Activated naive CD4-positive, alpha-beta T cell treated with anti-CD3 and anti-CD28 coated beads, Interleukin-2, amount 50 U/mL, for 72 hours (primary cell): ENCODE measurements at places on chromosomes 11 and 22.
A peak's percentile ranks its signal among the peaks of the same experiment; 100 is the strongest.

- DNase-seq, result no peak
Observed at GRCh38 chr11:69416143-69416515, 65.3 kb upstream of the LINC01488 start.

GRCh38 chr11:6911948-6912347 lies 8.9 kb upstream of the OR2D3 start:
- DNase-seq, result no peak

DNA sequence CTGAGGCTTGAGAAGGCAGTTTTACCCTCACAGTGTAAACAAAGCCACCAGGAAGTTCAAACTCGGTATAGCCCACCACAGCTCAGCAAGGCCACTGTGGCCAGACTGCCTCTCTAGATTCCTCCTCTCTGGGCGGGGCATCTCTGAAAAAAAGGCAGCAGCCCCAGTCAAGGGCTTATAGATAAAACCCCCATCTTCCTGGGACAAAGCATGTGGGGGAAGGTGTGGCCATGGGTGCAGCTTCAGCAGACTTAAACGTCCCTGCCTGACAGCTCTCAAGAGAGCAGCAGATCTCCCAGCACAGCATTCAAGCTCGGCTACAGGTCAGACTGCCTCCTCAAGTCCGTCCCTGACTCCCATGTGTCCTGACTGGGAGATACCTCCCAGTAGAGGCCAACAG lies 69.7 kb downstream of the TTC28 start:
- no peak for DNase-seq

GRCh38 chr11:66687831-66688281 lies 10.2 kb upstream of the RBM4B start:
- no peak for DNase-seq

DNA sequence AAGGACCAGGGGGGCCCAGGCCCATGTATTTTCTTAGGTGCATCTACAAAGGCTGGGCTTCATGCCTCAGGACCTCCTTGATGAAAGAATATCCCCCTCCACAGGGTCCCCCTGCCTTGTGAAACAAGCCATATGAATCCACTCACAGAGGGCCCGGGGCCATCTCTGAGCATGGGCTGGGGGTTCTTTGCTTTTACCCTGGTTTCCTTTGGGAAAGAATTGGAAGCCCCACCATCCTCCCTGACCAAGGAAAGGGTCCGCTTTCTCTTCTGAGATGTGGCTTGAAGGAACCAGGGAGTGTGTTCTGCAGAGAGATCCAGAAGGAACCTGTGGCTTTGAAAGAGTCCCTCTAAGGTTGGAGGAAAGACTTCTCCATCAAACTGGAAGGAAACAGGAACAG lies 9.2 kb upstream of the ANO1 start:
- no peak for DNase-seq

DNA sequence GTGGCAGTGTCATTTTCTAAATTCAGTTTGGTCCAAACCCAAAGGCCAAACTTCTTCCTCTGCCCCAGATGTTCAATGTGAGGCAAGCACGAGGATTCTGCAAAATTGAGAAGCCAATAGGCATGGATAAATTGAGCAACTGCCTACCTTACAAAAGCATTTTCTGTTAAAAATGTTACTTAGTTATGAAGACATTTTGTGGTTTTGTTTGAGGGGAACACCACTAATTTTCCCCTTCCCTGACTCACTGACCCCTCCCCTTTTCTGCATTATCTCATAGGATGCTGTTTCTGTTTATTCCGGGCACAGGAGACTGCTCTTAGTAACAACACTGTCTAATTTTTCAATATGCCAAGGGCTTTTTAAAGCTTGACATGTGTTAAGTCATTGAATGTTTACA lies 462.8 kb downstream of the INSC start:
- DNase-seq, result no peak

- no peak for DNase-seq
Observed at GRCh38 chr11:32952421-32952820, 59.8 kb downstream of the QSER1 start.

DNA sequence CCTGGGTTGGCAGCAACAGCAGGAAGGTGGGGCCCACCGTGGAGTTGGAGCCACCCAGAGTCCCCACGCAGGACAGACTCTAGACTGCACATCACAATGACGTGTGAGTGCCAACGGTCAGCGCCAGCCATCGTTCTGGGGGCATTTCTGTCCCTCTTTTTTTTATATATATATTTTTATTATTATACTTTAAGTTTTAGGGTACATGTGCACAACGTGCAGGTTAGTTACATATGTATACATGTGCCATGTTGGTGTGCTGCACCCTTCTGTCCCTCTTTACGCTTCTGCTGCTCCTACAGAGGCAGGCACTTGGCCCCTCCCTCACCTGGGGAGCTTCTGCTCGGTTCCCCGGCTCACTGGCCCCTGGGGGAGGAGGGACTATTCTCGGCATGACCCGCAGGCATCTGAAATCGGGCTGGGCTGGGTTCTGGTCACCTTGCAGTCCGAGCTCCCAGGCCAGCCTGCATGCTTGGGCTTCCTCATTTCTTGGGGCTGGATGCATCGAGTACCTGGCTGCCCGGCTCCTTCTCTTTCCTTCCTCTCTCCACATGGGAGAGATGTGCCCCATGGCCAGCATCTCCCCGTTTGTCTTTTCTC lies 787.4 kb downstream of the TBC1D22A start:
- DNase-seq, result no peak

DNA sequence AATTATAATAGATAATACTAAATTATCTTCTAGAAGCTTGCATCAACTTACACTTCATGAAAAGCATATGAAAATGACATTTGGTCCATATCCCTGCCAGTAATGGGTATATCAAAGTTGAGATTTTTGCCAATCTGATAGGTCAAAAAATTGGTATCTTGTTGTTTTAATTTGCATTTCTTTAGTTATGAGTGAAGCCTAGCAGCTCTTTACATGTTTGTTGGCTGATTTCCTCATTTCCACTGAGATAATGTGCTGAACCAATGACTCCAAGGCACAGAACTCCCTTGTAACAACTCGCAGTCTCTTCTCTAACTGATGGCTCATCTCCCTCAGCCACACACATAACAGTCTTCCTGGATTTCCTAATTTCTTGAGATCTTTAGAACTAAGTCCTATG lies 175.3 kb upstream of the SESN3 start:
- no peak for DNase-seq

GRCh38 chr11:46345131-46345597 lies 2.1 kb upstream of the DGKZ start:
- DNase-seq, result no peak

DNA sequence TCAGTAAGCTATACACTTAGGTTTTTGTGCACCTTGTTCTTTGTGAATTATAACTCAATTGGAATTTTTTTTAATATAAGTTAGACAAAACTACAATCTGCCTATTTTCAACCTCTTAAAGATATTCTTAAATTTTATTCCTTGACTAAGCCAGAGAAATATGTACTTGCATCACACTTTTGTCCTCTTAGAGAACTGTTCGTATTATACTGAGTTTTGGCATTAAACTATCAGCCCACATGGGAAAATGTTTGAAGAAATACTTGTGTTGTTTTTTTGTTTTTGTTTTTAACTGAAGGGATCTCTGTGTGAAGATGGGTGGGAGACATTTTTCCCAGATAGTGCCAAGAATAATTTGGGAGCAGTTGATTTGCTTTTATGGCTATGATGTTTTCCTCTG lies 25.3 kb downstream of the CEP295 start:
- DNase-seq, result no peak

- no peak for DNase-seq
Observed at GRCh38 chr11:31689559-31689958, 121.6 kb downstream of the PAX6 start.

GRCh38 chr11:129853518-129854231 lies 38.0 kb downstream of the TMEM45B start:
- peak; percentile 36 for DNase-seq

DNA sequence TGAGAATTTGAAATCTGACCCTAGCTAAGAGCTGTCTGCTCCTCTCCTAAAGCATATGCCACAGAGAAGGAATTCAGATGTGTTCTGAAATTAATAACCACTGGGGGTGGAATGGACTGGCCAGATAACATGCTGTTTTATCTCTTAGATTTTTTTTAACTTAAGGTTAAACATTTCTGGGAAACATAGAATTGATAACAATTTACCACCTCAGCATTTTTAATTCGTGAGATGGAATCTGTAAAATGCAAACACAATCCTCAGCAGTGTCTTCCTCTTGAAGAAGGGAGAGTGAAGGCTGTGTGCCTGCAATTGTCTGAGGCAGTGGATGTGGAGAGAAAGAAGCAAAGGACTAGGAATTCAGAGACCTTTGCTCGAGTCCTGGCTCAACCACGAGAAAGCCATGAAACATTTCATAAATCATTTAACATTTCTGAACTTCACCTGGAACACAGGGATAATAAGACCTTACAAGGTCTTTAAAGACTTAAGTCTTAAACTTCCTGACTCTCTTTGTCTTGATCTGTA lies at the start of gene SLC5A12:
Gene SLC5A12 (minus strand): TSS at position 113 of the 528 bp plus-strand sequence. CDS start 346 bp downstream, outside the sequence.
- DNase-seq, result no peak

DNA sequence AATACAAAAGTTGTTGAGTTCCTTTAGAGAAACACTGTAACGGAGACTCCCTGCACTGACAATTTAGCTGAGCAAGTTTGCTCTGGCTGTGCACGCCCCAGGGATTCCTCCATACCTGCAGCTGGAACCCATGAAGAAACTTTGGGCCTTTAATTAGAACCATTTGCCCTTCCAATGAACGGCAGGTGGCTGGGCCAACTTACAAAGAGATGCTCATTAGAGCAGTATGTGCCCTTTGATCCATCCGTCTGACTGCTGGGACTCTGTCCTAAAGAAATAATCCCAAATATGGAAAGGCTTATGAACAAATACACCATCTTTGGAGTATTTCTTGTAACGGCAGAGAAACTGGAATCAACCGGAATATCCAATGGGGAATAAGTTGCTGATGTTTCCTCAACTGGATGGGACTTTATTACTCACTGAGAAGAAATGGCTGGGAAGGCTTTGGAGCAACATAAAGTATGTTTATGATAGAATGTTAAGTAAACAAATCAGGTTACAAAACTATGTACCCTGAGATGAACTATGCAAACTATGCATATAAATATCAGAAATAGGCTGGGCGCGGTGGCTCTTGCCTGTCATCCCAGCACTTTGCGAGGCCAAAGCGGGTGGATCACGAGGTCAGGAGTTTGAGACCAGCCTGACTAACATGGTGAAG lies 24.4 kb upstream of the FBLN1 start:
- no peak for DNase-seq

DNA sequence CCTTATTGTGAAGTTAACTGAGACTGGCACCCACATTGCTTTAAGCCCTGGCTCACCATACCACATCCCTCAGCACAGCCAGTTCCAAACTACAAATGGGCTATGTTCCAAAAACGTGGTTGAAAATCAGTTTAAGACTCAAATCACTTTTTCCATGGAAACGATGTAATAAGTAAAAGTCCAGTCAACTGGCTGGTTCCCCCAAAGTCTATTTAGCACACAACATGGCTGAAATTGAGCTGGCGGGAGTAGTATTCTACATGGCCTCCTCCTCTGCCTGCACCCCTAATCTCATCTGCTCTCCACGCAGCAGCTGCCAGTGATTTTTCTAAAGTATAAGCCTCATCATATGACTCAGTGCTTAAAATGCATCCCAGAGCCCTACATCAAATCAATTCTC lies 40.9 kb upstream of the BIRC3 start:
- DNase-seq, result no peak

DNA sequence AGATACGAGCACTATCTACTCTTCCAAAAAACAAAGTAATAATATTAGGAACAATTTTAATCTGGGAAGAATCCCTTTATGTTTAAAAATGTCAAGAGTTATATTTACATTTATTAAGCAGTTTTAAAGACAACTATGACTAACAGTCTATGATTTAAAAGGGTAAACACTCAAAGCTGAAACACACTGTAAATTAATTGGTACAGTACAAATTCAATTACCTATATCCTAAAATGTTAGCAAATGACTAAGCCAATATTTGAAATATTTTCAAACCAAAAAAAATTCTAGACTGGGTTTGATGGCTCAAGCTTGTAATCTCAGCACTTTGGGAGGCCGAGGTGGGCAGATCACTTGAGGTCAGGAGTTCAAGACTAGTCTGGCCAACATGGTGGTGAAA lies 36.0 kb upstream of the CHRNA10 start:
- DNase-seq, result no peak

DNA sequence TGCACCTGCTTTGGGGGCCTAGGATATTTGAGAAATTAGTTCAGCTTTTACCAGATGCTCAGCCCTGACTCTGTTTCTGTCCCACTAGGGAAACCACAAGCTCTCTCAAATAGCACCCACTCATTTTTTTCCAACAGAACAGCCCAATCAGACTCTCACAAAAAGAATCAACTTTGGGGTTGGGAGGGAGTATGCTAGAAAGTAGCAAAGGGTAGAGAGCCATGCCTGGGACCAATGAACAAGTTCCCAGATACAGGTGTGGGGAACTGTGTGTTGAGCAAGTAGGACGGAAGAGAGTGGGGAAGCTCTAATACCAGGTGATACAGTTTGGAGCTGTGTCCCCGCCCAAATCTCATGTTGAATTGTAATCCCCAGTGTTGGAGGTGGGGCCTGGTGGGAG lies 41.1 kb downstream of the TRIM66 start:
- no peak for DNase-seq

- DNase-seq, result no peak
Observed at GRCh38 chr11:130189492-130190210, 30.1 kb downstream of the ST14 start.

- no peak for DNase-seq
Observed at GRCh38 chr11:126863294-126863997, 137.1 kb downstream of the KIRREL3 start.

- DNase-seq, result no peak
Observed at GRCh38 chr11:128501632-128502549, 85.5 kb downstream of the ETS1 start.

- DNase-seq, result no peak
Observed at GRCh38 chr22:45885941-45886395, 91.0 kb downstream of the WNT7B start.

- DNase-seq, result no peak
Observed at GRCh38 chr11:99279266-99279665, 258.5 kb downstream of the CNTN5 start.

GRCh38 chr11:2576549-2576948 lies 123.2 kb downstream of the KCNQ1OT1 start:
- DNase-seq, result peak; percentile 45

DNA sequence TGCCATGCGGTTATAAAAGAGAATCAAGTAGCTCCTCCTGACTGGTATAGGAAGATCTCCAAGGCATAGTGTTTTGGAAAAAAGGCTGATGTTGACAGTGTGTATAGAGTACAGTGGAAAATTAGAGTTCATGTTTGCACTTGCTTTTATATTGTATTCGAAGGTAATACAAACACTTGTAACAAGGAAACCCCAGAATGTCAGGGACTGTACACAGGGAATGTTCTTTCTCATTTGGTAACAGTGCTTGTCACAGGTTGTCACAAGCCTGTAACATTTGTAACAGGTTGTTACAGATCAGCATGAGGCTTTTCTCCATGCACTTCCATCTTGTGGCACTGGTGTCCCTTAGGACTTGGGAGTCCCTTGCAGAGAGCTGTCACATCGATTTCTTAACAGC lies 64.0 kb downstream of the GRK3 start:
- no peak for DNase-seq
